Stimulated activated CD4-positive, alpha-beta T cell treated with anti-CD3 and anti-CD28 coated beads, Interleukin-1b, Interleukin-23, amount 100 ng/mL, for 1 hour (primary cell): ENCODE measurements at places on chromosomes 7 and 10.

DNA sequence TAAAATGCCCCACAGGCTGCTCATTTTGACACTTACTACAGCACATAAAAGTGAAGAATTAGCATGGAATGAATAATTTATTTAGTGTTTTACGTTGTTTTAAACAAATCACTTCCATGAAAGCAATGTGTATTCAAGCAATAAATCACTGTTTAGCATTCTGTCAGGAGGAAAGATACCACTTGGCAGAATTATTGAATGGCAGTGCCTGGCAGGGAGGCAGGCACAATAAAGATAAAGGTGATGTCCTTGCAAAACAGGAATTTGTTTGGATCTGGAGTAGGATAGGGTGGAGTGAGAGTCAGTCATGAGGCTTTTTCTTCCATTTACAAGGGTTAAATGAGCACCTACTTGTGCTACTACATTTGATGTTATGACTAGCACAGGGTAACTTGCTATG, 190.8 kb downstream of the SORCS1 start:
- DNase-seq: no peak

DNA sequence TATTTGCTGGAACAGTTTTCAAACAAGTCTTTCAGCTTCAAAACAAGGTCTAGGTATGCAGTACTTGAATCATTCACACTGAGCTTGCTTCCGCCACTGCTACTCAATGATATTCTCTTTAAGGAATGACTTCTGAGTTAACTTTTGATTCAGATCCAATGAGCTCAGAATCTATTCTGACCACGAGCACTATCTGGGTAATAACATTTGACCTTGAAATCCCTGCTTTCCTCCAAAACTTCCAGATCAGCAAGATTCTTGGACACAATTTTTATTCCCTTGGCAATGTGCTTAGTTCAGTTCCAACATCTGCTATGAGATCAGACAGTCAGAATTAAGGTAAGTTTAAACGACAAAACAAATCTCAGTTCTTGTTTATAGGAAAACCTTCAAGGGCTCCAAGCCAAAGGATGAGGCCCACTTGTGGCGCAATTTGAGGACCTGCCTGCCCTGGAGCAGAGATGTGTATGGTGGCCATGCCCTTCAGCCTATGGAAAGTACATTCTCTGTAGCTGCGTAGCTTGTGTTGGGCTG, 87.2 kb downstream of the RNF216 start:
- DNase-seq: no peak

- no peak for DNase-seq
Observed at GRCh38 chr10:36188080-36188453, 546.0 kb upstream of the FZD8 start.

DNA sequence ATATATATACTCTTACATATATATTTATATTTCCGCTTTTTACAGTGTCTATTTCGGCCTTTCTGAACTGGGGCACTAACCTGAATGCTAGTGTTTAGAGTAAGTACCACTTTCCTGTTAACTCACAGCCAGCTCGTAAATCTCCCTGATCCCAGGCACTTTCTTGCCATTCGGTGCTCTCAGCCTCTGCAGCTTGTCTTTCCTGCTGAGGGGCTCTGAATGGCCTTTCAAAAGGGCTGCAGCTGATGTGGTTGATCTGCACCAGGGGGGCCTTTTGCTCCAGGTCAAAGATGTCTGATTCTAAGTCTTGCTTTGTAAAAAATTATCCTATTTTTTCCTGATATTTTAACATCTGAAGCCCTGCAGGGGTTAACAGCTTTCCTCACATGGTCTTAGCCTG, 25.5 kb upstream of the HPS1 start:
- no peak for DNase-seq

- no peak for DNase-seq
Observed at GRCh38 chr10:58952747-58953466, 223.5 kb upstream of the PHYHIPL start.

DNA sequence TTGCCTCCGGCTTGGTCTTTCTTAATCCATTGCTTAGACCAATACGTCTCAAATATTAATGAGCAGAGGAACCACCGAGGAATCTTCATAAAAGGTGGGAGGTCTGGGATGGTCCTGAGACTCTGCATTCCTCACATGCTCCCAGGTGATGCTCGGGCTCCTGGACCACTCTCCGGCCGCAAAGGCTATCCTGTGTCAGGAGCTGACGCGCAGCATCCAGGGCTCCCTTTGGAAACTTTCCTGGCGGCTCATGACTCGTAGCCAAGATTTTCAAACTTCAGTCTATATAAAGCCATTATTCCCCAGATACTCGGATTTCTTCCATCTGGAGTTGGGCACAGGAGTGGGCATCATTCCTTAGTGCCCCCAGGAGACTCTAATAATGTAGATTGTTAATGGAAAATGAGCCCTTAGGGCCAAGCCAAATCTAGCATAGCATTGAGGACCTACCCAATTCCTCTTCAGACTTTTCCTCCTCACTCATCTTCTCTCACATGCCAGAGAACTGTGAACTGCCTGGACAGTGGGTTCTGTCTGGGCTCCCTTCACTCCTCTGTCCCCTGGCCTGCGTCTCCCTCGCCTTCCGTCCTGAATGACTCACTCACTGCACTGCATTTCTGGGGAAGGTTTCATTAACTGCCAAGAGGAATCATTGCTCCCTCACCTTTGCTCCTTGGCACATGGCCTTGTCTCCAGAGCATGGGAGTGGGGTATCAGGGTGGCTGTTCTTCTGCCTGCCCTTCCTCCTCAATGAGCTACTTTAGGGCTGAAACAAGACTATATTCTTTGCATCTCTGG, 89.3 kb downstream of the MKI67 start:
- DNase-seq: no peak

DNA sequence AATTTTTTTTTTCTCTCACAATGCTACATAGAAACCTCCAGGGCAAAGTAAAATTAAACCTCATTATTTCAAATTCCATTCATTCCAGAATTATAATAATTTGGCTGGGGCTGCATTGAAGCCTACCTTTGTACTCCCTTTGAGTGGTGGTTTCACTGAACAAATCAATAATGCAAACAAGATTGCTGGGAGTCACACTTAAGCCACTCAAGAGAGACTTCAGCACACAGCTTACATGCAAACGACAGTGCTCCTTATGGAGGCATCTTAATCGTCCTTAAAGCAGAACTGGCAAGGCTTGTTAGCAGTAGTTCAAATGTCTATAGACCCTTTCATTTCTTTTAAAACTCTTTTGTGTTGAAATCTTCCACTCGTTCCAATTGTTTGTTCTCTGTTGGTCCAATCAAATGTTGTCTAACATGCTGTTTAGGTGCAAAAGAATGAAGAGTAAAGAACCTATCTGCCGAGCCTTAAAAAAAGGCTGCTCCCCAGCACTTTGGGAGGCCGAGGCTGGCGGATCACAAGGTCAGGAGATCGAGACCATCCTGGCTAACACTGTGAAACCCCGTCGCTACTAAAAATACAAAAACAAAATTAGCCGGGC, 294.9 kb downstream of the FGFR2 start:
- no peak for DNase-seq

GRCh38 chr10:90373911-90374310, 483.9 kb downstream of the HTR7 start:
- DNase-seq: no peak
